ENCODE measurements at places on chromosomes 2 and 18.

DNA sequence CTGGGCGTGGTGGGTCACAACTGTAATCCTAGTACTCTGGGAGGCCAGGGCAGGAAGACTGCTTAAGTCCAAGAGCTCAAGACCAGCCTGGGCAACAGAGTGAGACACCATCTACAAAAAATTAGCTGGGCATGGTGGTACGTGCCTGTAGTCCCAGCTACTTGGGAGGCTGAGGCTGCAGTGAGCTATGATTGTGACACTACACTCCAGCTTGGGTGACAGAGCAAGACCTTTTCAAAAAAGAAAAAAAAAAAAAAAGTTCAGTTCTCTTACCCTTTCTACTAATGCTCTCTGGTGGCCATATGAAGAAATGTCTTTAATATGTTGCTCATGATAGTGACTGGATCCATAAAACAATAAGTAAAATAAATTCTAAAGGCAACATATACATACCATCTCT lies 14.9 kb downstream of the TYW5 start:
- no peak for DNase-seq

DNA sequence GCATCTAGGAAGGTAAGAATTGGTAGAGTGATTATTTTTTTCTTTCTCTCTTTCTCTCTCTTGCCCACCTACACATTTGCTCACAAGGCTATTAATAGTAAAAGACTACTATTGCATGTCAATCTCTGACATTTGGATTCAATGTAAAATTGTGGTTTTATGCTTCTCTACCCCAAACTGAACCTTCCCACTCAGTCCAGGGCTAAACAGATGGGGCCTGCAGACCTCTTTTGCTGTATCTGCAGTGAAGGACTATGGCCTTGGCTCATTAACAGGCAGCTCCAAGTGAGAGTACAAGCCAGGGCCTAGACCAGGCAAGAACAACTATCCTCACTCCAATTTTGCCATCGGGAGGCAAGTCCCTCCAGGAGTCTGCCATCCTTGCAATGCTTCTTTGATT lies 68.3 kb upstream of the ARL4C start:
- no peak for DNase-seq

- no peak for DNase-seq
Observed at GRCh38 chr2:65565681-65566080, 133.3 kb upstream of the SPRED2 start.

GRCh38 chr18:33803636-33804035 lies 225.6 kb downstream of the ASXL3 start:
- DNase-seq = no peak

DNA sequence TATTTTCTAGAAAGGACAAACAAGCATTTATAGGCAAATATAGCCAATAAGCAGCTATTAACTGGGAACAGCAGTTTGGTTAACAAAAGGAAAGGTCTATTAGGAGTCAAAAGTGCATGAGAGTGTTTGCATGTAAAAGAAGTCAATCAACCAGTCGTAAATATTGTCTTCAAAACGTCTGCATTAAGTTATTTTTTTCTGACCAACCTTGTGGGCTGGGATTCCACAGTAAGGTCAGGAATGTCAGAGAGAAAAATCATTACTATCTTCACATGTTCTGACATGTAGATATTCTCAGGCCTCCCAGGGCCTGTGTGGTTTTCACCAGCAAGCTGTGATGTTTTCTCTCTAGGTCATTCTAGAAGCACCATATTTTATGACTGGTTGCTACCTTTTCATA lies 922.5 kb downstream of the SUCLG1 start:
- no peak for DNase-seq

- peak; percentile 76 for DNase-seq
Observed at GRCh38 chr2:238143239-238143951, 4.9 kb downstream of the KLHL30 start.

- DNase-seq = no peak
Observed at GRCh38 chr2:155250800-155251199, 552.3 kb downstream of the KCNJ3 start.

DNA sequence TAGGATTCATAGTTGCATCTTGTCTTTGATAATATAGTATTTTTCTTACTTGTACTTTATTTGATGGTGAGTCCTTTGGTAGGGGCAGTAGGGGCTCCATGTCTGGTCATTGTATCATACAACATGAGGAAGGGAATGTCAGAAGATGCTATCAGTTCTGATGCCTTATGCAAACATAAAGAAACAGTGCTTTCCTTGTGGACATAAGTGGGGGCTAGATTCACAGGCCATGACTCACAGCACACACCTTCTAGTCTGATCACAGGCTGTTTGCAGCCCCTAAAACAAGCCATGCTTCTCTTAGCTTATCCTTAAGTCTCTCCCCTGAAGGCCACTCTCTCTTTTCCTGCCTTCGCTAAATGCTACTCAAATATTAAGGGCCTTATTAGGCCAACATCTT lies 10.7 kb upstream of the SLC14A1 start:
- no peak for DNase-seq

- DNase-seq = no peak
Observed at GRCh38 chr2:222563936-222564335, 92.0 kb downstream of the FARSB start.

- no peak for DNase-seq
Observed at GRCh38 chr18:5611221-5611620, 67.4 kb upstream of the EPB41L3 start.

DNA sequence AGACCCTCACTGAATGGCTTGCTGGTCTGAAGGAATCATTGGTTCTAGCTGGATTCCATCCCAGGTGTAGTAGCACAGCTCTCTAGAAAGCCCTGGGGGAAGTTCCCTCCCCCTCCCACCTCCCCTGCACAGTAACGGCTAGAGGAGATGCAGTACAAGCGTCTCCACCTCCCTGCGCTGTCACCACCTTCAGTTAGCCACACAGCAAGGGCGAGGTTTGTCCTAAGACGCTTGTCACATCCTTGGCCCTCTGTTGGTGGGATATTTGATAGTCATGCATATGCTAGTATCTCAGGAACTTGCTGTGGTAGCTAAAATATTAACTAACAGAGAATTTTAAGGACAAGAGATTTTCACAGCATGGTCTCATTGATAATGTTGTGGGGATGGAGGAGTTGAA lies 19.4 kb downstream of the TRAPPC12 start:
- no peak for DNase-seq
